ENCODE measurements at places on chromosomes 1 and 21. TPM values are rescaled to one million over a fixed set of nuclear protein-coding genes. Genes with fewer than 3 reads are reported as not detected.

Gene IVL
- 0.03 TPM for total RNA-seq

Gene CYP4Z1
- total RNA-seq = not detected

Gene USP24
- total RNA-seq = 17.2 TPM

Gene SYNC
- 10.3 TPM for total RNA-seq

Gene TFF1
- total RNA-seq = 25.6 TPM

Gene FCGR2B
- total RNA-seq = not detected

Gene SLAMF9
- 0.22 TPM for total RNA-seq

Gene DIO1
- total RNA-seq = not detected

Gene MTR
- total RNA-seq = 9.3 TPM

Gene SERTAD4
- 1.1 TPM for total RNA-seq

Gene LCE1E
- total RNA-seq = not detected

Gene PDZK1IP1
- 7.7 TPM for total RNA-seq

Gene FAM151A
- total RNA-seq = not detected

Gene ICOSLG
- total RNA-seq = 2.3 TPM

Gene CD34
- total RNA-seq = not detected

Gene GPR37L1
- total RNA-seq = 0.13 TPM

Gene CFHR2
- not detected for total RNA-seq

Gene DDAH1
- total RNA-seq = 6.9 TPM

Gene NTRK1
- 0.11 TPM for total RNA-seq

Gene ST3GAL3
- total RNA-seq = 2.1 TPM

Gene YOD1
- total RNA-seq = 5.6 TPM

Gene C1orf105
- total RNA-seq = 0.07 TPM

Gene CELF3
- total RNA-seq = not detected

Gene TNFRSF4
- 0.13 TPM for total RNA-seq

Gene OSBPL9
- total RNA-seq = 38.0 TPM

Gene ZSCAN20
- 1.5 TPM for total RNA-seq

All from A549 treated with CpdA at 1 μM for 4 hours (cell line).